Forelimb muscle (tissue), 1 donor: ENCODE measurements at places on chromosomes 7 and 10. TPM values are rescaled to one million over a fixed set of nuclear protein-coding genes. Genes with fewer than 3 reads are reported as not detected.

The HOXA2 gene
- polyA plus RNA-seq: 3.1 TPM

The TMEM176A gene
- 14.3 TPM for polyA plus RNA-seq

The FEZF1 gene
- not detected for polyA plus RNA-seq

The FGL2 gene
- polyA plus RNA-seq: 27.9 TPM

The ADARB2 gene
- polyA plus RNA-seq: 0.16 TPM
